Mesenteric fat pad (tissue), 1 donor: ENCODE measurements at places on chromosomes 12 and 14. TPM values are rescaled to one million over a fixed set of nuclear protein-coding genes. Genes with fewer than 3 reads are reported as not detected.

The TMEM233 gene
- 1.3 TPM for total RNA-seq

- no peak for DNase-seq
Measured at GRCh38 chr12:27975222-27976136, 2.9 kb upstream of the PTHLH start.

DNA sequence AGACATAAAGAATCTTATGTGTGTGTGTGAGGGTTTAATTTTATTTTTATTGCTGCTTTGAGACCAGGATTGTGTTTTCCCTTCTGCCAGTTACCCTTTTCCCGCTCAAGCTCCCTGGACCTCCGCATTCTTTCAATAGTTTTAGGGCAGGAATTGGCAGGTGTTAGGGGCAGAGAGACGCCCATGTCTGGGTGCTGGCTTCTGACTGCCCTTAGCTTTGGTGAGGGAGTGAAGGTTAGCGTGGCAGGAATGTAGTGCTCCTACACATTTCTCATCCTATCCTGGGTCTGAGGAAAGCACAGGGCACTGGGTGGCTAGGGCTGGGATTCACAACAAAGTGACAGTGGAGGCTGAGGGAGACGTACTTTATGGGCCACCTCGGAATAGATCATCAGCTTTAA lies 428.1 kb downstream of the ZFP36L1 start:
- no peak for DNase-seq

The SERPINA5 gene
- 0.48 TPM for total RNA-seq

The SLC38A4 gene
- total RNA-seq: 0.45 TPM
